ENCODE measurements at places on chromosomes 1 and 21.

GRCh38 chr1:9909234-9910046 is 629 bp downstream of the CTNNBIP1 start:
- no peak for DNase-seq

DNA sequence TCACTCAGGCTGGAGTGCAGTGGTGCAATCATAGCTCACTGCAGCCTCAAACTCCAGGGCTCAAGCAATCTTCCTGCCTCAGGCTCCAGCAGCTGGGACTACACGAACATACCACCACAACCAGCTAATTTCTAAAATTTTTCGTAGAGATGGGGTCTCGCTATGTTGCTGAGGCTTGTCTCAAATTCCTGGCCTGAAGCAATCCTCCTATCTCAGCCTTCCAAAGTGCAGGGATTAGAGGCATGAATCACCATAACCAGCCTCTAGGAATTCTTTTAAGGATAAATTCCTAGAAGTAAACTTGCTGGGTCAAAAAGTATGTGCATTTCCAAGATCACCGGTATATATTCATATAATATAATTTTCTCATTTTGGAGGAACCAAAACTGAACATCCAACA is 17.6 kb upstream of the HUNK start:
- no peak for DNase-seq

GRCh38 chr1:247905910-247906503 is 10.6 kb downstream of the OR2W3 start:
- DNase-seq, result no peak

- DNase-seq, result no peak
Observed at GRCh38 chr1:10751561-10752085, 44.8 kb downstream of the CASZ1 start.

- no peak for DNase-seq
Observed at GRCh38 chr1:52679048-52679447, 19.1 kb downstream of the COA7 start.

DNA sequence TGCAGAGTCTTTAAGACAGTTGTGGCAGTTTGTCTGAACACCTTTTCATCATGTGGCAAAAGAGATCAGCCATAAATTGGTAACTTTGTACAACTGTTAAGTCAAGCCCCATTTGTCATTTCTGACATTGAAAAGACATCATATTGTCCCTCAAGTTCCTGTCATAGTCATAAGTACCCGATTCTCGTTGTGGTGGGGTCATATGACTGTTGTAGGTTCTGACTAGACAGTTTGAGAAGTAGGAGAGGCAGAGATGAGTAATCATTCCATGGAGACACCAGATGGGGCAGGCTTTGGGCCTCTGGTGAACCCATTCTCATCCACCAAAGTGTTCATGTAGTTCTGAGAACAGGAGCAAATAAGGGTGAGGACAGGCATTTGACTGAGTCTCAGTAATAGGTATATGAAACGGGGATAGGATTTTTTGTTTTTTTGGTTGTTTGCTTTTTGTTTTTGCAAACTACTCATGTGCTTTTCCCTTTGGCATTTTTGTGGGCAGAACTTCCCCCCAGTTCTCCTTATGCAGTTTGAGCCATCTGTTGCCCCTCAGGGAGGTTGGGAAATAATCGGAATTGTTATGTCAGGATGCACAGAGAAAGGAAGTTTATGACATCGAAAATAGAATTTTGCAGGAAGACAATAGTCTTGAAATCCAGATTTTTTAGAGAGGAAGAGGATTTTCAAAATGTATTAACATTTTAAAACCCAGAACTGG is 86.9 kb upstream of the KCNE2 start:
- no peak for DNase-seq

DNA sequence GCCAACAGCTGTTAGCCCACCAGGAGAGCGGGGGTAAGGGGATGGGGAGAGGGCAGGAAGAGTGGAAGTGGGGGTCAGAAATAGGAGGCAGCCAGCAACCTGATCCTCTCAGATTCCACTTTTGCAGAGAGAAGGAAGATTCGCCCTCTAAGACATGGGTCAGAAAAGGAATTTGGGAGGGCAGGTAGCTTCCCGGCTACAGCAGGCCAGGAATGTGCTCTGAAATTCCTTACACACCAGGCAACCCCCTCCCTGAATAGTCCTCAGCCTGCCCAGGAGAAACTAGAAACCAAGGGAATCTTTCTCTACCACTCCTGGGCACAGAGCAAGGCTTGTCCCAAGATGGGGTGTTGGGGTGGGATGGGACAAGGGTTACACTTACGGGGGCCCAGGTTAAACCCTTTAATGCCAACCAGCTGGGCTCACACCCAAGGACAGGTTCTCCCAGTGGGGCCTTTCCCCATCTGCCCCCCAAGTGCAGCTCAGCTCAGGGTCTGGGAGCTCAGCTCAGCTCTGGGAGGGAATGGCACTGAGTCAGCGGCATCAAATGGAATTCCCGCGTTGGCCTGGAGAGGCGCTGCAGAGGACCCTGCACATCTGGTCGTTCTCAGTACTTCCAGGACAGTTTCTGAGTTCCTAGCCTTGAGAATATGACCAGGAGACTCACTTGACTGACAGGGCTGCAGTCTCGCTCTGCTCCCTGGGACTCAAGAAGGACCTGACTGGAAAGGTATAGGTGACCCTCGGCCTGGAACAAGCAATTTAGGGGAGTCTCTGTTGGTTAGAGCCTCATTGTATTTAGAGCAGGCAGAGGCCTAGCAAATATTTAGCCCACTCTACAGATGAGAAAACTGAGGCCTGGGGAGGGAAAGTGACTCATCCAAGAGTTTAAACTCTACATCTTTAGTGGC is 761 bp downstream of the TNNT2 start:
- no peak for DNase-seq

GRCh38 chr21:37974081-37974480 is 57.8 kb upstream of the KCNJ6 start:
- no peak for DNase-seq

DNA sequence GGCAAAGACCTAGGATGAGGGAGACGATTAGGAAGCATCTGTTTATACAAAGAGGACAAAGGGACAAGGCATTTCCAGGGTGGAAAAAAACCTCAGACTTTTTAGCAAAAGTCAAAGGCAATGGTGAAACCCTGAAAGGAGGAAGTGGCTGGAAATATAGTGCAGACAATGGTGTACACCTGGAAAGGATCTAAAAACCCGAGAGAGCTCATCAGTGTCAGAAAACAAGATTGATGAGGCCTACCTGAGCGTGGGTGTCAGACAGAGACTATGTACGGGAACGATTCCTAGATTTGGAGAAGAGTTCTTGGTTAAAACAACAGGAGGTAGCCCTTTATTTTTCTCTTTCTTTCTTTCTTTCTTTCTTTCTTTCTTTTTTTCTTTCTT is 68.8 kb upstream of the HUNK start:
- no peak for DNase-seq

DNA sequence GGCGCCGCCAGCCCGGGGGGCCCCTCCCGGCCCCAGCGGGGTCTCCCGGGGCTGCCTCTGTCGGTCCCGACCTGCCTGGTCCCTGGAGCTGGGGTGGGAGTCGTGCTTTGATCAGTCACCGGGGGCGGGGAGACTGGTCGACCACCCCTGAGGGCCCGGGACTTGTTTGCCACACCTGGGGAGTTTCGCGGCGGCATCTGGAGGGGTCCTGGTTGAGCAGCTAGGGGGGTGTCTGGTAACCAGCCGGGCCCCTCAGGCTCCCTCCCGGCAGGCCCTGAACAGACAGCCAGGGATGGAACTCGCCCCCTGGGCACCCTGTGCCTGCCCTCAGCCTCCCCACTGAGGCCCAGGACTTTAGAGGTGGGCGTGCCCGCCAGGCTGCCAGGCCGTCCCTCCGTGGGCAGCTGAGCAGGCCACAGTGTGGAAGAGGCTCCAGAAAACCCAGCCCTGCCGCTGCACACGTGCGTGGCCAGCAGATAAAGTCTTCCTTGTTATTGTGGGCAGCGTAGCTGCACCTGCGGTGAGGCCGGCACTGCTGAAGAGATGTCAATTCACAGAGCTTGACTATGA is 13.3 kb upstream of the SAMD11 start:
- no peak for DNase-seq

GRCh38 chr21:24941316-24942185 is 665.7 kb downstream of the MRPL39 start:
- no peak for DNase-seq

GRCh38 chr1:95006681-95007080 is 66.1 kb downstream of the ALG14 start:
- no peak for DNase-seq

DNA sequence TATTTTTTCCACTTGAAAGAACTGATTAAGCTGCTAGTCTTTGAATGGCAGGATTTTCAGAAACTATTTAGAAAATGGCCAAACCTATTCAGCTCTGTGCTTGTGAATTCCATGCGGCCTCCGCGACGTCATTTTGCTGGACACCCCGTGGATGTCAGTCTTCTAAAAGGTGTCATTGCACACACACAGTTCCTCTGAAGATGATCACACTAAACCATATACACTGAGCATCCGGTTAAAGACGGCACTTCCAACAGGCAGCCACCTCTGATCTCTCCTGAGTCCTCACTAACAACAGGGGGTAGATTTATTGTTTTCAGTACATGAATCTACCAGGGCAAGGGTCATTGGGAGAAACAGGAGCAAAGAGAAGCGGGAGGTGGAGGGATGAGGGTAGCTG is 9.1 kb downstream of the CFAP74 start:
- DNase-seq, result no peak

- no peak for DNase-seq
Observed at GRCh38 chr21:36646645-36647044, 52.3 kb upstream of the SIM2 start.

DNA sequence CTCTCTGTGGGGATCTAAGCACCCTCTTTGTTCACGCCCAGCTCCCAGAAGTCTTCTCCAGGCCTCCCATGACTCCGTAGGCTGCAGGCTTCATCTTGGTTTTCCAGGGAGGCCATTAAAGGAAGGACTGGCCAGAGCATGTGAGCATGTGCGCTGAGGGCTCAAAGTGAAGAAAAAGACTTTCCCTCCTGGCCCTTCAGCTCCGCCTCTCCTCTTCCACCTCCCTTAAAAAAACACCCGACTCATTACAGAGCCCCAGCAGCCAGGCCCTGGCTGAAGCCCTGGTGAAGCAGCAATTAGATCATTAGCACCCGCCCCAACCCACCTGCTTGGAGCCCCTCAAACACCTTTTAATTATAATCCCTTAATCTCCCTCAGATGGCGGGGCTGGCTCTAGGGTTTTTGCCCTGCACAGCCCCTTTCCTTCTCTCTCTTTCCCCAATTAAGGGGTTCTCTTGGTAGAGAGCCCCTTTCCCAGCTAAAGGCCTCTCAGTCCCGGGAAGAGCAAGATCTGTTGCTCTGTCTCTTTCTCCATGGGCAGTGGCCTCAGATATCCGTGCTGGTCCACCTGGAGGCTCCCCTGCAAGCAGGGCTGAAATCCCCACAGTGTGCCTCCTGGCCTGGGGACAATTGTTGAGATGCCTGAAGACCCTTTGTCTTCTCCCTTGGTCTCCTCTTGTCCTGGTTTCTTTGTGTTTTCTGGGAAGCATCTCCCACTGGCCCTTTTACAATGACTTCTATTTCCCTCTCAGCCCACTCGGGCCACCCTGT is 30.5 kb downstream of the RHBG start:
- DNase-seq, result no peak

DNA sequence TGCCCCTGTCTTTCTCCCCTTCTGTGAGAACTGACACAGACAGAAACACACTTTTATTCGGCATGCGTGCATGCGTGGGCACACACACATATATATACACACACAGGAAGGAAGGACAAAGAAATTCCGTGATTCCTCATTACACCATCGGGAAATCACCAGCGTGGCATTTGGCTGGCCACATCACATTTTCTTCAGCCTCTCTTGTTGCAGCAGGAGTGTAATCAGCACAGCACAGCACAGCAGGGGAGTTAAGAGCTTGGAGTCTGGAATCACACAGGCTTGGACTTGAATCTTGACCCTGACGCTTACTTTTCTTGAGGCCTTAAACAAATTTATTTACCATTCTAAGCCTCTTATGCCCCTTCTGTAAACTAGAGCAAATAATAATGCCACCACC is 45.3 kb upstream of the EPHA8 start:
- no peak for DNase-seq

- DNase-seq, result no peak
Observed at GRCh38 chr1:205315008-205315618, 6.4 kb downstream of the NUAK2 start.

DNA sequence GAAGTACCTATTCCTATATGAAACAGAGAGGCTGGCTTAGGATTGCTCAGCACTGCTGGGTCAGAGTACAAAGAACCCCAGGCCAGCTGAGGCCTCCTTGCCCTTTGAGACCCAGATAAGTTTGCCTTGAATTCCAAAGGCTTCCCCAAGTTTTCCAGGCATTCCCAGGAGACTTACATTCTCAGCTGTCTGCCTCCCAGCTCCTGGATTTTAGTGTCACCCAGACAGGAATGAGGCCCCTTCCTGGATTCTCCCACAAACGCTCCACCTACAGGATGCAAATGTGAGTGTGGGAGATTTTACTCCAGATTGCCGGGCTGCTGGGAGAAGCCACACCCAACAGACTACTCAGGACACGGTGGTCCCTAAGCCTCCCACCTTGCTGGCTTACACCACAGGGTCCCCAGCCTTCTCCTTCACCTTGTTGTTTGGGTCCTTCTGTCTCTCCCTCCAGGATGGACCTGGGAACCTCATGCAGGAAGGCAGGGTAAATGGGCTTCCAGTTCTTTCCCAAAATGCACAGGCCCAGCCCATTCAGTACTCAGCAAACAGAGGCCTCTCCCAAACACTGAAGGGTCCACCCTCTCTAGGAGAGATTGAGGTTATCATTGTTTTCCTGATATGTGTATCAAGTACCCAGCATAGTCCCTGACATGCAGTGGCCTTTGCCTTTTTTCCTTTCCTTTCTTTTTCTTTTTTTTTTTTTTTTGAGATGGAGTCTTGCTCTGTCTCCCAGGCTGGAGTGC is 10.6 kb downstream of the RHBG start:
- no peak for DNase-seq

DNA sequence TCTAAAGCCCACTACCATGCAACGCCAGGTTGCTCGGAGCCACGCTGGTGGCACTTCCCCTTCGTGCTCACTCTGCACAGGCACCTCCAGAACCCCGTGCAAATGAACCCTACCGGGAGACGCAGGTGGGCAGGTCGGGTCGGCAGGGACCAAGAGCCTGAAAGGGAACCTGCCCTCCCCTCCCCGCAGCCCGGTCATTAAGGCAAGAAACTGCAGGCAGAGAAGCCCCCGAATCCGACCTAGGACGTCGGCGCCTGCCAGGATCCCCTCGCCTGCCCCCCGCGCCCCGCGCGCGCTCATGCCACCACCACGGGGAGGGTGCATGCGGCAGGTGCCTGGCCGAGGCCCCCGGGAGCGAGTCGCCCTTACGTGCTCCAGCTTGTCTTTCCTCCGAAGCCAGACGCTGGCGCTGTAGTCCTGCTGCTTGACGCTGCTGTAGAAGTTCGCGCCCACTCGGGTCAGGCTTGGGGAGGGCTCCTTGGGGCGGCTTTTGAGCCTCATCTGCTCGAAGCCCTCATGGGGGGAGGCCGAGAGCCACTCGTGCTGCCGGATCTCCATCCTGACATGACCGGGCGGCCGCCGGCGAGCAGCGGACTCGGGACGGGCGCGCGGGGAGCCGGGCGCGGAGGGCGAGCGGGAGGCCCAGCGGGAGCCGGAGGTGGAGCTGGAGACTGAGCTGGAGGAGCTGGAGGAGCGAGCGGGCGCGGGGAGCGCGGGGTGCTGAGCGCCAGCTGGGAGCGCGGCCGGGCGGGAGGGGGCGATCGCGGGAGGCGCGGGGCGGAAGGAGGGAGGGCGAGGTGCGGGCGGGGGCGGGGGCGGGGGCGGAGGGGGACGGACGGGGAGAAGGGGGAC is 552 bp downstream of the PLD5 start:
- DNase-seq, result peak; percentile 70
